ENCODE measurements at places on chromosomes 4 and X.

DNA sequence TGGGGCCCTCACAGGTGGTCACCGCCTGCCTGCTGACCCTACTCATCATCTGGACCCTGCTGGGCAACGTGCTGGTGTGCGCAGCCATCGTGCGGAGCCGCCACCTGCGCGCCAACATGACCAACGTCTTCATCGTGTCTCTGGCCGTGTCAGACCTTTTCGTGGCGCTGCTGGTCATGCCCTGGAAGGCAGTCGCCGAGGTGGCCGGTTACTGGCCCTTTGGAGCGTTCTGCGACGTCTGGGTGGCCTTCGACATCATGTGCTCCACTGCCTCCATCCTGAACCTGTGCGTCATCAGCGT is 652 bp downstream of the DRD5 start:
- DNase-seq: no peak

DNA sequence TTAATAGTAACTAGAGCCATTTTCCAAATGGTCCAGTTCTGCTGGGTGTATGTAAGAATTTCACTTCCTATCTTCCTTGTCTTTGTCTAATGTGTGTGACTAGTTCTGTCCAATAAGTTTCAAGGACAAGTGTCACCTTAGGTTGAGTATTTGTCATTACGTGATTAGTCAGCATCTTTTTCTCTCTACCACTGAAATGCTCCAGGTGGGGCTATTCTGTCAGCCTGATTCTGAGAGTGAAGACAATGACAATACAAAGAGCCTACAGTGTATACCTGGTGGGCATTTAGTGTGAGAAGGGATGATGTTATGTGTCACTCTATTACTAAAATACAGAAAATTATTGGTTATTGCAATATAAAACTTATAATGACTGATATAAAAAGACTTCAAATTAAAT is 876.3 kb downstream of the C4orf33 start:
- no peak for DNase-seq

GRCh38 chr4:79395841-79396240 is 12.2 kb downstream of the GK2 start:
- DNase-seq: no peak

DNA sequence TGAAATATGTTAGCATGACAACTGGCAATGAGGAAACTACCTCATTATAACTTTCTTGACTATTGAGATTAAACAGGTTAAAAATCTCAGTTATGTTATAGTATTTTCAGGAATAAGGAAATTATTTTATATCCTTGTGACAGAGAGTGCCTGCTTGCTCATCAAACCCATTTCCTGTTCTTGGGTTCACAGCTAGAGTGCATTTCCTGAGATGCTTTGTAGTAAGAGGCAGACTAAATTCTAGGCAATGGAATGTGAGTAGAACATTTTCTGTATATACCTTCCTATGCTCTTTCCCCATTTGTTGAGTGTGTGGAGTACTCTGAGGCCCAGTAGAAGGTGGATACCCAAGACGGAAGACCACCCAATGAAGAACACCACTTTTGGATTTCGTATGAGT is 96.9 kb upstream of the CASK start:
- DNase-seq: no peak

- DNase-seq: no peak
These were observed 144.7 kb upstream of the HHIP start for GRCh38 chr4:144501231-144501780.

DNA sequence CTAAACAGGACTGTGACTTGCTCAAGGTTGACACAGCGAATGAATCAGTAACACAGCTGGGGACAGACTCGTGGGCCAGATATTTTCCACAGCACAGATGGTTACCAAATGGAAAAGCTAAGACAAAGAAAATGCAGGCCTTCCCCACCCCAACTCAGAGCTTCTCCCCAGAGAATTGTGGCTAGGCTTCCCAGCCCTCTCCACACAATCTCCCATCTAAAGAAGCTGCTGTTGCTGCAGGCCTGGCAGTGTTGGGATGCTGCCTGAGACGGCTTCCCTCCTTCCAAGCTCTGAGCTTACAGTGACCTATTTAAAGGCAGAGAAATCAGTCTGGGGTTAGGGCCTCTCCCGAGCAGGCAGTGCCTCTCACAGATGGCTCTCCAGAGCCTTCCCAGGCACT is 46.5 kb upstream of the PGRMC1 start:
- no peak for DNase-seq

DNA sequence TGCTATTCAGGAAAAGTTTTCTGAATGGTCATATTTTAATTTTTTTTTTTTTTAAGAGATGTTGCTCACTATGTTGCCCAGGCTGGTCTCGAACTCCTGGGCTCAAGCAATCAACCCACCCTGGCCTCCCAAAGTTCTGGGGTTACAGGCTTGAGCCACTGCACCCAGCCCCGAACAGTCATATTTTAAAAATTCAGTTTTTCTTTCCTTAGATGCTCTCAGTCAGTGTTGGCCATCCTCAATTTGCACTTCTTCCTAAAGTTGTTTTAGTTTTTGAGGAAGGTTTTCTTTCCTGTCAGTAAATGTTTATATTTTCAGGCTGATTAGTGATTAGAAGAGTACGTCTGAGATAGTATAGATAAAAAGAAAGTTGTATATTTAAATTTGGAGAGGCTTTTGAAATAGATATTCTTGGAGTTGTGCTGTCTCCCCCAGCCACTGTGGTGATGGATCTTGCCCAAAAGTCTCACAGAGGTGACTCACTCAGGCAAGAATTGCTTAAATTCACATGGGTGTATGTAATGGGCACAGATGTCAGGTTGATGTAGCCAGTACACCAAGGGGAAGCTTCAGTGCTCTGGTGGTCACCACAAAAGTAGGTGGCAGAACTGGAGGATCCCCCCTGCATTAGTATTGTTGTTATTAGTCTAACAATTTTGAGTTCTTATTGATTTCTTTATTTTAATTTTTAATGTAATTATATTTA is 72.2 kb upstream of the ELOVL6 start:
- DNase-seq: no peak

- no peak for DNase-seq
These were observed 110.4 kb upstream of the ATXN3L start for GRCh38 chrX:13430136-13430827.

GRCh38 chrX:16924631-16925480 is 21.6 kb upstream of the REPS2 start:
- no peak for DNase-seq

GRCh38 chr4:55284331-55284730 is 61.7 kb upstream of the SRD5A3 start:
- no peak for DNase-seq

DNA sequence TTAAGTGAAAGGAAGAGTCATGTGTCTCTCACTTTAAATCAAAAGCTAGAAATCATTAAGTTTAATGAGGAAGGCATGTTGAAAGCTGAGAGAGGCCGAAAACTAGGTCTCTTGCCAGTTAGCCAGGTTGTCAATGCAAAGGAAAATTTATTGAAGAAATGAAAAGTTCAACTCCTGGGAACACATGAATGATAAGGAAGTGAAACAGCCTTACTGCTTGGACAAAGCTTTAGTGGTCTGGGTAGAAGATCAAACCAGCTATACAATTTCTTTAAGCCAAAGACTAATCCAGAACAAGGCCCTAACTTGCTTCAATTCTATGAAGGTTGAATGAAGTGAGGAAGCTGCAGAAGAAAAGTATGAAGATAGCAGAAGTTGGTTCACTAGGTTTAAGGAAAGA is 24.9 kb downstream of the RHOH start:
- no peak for DNase-seq

DNA sequence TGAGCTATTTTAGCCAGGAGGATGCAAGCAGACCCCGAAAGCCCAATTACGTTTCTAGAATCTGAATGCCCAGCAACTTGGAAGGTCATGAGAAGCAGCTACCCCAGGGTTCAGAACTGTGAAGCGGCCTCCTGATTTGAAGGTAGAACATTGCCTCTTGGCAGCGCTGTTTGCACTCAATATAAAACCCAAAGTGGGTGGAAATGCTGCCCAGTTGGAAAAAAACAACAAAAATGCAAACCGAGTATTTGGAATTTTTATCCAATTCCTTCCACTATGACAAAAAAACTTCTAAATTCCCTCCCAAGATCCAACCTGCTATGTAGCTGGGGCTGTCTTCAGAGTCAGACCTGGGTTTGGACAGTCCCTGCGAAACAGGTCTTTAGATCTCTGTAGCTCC is 103.3 kb upstream of the RBPJ start:
- DNase-seq: no peak

DNA sequence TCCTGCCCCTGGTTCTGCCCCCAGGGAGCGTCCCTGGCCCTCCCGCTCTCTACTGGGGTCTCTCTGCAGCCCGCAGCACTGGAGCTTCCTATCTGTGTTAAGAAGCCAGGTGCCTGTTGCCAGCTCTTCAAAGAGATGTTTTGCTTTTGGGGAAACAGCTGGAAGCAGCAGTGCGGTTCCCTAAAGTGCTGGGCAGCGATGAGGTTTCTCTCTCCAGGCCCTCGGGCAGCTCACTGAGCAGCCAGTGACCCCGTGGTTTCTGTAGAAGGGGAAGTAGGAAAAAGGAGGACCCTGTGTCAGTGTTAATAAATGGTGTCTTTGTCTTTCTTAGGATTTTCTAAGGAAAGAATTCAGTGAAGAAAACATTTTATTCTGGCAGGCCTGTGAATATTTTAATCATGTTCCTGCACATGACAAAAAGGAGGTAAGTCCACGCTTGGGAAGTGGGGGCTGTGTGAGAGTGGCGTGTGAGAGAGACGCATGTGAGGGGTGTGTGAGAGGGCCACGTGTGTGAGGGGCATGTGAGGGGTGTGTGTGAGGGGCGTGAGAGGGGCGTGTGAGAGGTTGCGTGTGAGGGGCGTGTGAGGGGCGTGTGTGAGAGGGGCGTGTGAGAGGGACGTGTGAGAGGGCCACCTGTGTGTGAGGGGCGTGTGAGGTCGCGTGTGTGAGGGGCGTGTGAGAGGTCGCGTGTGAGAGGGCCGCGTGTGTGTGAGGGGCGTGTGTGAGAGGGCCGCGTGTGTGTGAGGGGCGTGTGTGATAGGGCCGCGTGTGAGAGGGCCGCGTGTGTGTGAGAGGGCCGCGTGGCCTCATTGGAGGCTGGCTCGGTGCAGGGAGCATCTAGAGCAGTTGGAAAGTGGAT is 27.1 kb upstream of the HGFAC start:
- DNase-seq: no peak
